ENCODE measurements at places on chromosomes 3 and 15.

- DNase-seq: no peak
These were observed 55.5 kb upstream of the MRPS22 start for GRCh38 chr3:139288266-139288821.

DNA sequence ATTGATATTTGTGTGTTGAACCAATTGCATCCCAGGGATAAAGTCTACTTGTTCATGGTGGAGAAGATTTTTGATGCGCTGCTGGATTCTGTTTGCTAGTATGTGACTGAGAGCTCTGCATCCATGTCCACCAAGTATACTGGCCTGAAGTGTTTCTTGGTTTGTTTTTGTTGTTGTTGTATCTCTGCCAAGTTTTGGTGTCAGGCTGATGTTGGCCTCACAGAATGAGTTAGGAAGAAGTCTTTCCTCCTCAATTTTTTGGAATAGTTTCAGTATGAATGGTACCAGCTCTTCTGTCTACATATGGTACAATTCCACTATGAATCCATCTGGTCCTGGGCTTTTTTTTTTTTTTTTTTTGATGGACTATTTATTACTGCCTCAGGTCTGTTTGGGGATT, 50.9 kb upstream of the OSTN start:
- DNase-seq: no peak

- DNase-seq: peak; percentile 36
These were observed 160.7 kb downstream of the SQOR start for GRCh38 chr15:45795440-45796069.

GRCh38 chr15:62145015-62145735, 19.9 kb downstream of the C2CD4B start:
- DNase-seq: no peak

DNA sequence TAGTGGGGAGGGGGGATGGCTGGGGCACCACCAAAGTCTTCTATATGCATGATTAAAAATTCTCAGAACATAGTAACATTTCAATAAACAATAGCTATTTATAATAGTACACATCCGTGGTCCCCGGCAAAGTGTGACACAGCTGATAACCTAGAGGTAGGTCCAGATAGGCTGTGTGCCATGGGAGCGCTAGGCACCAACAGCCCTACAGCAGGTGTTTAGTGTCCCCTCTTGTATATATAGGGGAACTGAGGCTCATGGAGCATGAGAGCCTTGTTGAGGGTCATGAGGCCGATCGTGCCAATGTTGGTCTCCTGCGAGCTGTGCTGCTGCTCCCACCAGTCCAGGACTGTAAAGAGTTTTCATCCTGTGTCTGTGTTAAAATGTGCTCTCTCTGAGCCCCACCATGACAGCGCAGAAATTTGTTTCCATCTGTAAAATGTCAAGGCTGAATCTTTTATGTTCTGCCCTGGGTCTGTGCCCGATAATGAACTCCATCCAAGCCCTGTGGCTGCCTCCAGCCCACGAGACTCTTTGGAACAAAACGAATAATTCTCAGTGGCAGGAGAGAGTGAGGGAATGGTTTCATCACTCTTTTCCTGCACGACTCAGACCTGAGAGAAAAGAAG, 14.5 kb downstream of the TMEM158 start:
- no peak for DNase-seq
